ENCODE measurements at places on chromosomes 7 and 10. TPM values are rescaled to one million over a fixed set of nuclear protein-coding genes. Genes with fewer than 3 reads are reported as not detected.

The GIMAP5 gene
- total RNA-seq: 11.6 TPM

The VGF gene
- total RNA-seq: not detected

DNA sequence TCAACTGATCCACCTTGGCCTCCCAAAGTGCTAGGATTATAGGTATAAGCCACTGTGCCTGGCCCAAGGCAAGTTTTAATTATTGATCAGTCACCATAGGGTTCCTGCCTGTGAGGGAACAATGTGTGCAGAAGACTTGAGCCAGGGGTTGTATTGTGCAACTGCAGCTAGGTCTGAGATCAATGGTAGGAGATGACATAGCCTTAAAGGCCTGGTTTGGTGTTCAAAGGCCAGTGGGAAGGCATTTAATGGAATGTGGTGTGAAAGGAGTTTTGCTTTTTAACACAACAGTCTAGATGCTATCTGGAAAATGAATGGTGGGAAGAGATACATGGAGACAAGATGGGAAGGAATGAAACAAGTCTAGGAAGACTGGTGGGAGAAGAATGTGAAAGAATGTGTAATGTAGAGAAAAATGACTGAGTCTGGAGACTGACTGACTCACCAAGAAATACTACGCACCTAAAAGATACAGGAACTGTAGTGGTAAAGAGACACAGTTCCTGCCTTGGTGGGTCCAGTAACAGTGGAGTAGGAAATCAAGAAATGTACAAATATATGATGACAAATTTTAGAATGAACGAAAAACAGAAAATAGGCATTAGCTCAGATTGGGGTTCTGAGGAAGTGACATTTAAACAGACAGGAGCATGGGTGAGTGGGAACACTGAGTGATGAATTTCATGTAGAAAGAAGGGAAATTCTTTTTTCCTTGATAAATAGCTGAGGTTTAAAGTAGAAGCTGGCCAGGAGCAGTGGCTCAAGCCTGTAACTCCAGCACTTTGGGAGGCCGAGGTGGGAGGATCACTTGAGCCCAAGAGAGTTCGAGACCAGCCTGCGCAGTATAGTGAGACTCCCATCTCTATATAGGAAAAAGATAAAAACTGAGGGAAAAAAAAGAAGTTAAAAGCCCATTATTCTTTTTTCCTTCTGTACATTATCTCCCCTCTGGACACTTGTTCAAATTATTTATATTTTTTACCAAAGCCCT is 9.4 kb downstream of the HNRNPF start:
- no peak overlapping the region for H3K4me3 ChIP-seq
- H3K27ac ChIP-seq: no peak overlapping the region
- H3K36me3 ChIP-seq: peaks cover 4% of the 10 kb centered on the region

DNA sequence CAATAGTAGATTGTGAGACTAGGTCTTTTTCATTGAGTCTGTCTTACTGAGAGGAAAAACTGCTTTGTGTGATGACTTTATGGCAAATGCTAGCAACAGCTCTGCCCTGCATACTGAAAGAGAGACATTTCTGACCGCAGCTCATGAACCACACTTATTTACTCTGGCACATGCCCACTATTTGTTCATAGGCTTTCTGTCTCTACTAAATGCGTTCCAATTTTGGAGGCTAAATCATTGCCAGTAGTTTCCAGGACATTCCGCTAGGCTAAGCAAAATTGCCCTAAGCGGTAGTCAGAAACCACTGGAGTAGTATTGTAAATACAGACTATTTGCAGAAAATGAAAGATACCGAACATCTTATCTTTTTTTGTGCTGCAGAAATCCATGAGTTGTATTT is 55.6 kb upstream of the DLX6 start:
- DNase-seq: no peak
- no peak overlapping the region for H3K4me3 ChIP-seq
- H3K4me1 ChIP-seq: no peaks in the 10 kb centered on the region

DNA sequence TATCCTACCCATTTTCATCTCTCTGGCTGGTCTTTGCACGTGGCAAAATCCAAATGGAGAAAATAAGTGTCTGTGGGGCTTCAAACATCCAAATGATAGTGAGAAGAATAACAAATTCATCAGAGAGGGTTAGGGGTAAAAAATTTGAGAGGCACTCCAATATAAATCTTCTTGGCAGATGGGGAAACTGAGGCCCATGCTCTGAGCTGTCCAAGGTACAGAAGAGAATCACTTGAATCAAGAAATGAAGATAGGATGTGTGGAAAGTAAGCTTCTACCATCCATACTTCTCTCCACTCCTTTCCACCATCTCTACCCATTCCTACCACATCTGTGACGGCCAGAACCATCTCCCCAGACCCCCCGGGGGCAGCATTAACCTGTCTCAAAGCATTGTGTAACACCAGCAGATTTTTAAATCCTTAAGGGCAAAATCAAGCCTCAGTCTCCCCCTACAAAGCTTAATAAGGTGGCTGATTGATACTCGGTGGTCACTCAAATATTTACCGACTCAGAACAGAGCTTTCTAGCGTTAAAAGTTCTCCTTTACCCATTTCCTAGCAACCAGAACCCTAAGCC is 818 bp downstream of the GOT1 start:
- H3K4me1 ChIP-seq: peaks cover 14% of the 10 kb centered on the region
- no peaks in the 10 kb centered on the region for H3K27me3 ChIP-seq
- DNase-seq: no peak
- H3K27ac ChIP-seq: no peak overlapping the region
- peak overlapping the region; percentile 98 for H3K4me3 ChIP-seq
- peaks cover 10% of the 10 kb centered on the region for H3K36me3 ChIP-seq

DNA sequence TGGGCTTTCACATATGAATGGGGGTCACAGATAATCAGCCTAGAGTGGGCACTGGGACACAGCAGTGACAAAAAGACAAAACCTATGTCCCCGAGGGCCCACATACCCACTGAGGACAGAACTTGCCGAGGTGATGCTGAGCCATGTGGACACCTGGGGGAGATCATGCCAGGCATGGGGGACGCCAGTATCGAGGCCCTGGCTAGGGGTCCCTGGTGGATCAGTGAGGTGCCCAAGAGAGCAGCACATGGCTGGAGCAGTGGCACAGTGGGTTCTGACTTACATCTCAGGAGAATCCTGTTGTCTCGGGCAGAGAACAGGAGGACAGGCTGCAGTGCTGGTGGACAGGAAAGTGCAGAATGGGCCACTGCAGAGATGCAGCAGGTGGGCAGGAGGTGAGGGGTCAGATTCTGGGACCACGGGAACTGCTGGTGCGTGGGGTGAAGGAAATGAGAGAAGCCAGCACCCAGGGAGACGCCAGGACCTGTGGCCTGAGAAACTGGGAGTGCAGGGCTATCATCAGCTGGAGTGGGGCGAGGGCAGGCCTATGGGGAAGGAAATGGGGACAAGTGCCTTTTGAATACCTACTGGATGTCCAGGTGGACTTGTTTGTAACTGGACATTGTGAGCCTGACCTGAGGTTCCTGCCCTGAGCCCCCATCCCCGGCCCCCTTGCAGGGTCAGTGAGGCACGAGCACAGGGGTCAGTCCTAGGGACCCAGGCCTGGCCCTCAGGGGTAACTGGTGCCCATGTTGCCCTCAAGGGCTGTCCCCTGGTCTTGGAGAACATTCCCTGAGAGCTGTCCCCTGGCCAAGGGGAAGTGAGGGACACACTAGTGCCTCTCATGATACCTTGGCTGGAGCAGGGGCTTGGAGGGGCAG is 91.2 kb upstream of the RET start:
- no peaks in the 10 kb centered on the region for H3K36me3 ChIP-seq
- no peak overlapping the region for H3K4me3 ChIP-seq
- no peak overlapping the region for H3K27ac ChIP-seq

DNA sequence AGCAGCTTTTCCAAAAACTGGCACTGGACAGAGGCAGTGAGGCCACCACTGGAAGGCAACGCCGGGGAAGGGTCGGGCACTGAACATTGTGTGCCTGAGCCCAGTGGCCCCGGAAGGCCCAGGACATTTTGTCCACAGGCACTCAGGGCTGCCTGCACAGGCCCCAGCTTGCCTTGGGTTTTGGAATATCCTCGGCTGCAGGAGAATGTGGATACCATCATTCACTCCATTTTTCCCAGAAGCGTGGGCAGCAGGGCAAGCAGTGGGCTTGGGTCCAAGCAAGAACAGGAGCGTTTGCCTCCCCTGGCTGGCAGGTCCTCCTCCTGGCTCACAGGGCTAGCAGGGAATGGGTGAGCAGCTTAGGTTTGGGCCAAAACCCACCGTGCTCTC is 147.4 kb downstream of the EBF3 start:
- no peaks in the 10 kb centered on the region for H3K36me3 ChIP-seq
- no peak overlapping the region for H3K4me3 ChIP-seq
- H3K27ac ChIP-seq: no peak overlapping the region
- no peaks in the 10 kb centered on the region for H3K4me1 ChIP-seq

- H3K4me1 ChIP-seq: no peaks in the 10 kb centered on the region
- peaks cover 44% of the 10 kb centered on the region for H3K36me3 ChIP-seq
- H3K27me3 ChIP-seq: no peaks in the 10 kb centered on the region
Observed at GRCh38 chr10:42802876-42803275, 20.3 kb downstream of the BMS1 start.

Measured in muscle of leg (tissue), 16 donors.